ENCODE measurements at places on chromosomes 5 and 9. TPM values are rescaled to one million over a fixed set of nuclear protein-coding genes. Genes with fewer than 3 reads are reported as not detected.

DNA sequence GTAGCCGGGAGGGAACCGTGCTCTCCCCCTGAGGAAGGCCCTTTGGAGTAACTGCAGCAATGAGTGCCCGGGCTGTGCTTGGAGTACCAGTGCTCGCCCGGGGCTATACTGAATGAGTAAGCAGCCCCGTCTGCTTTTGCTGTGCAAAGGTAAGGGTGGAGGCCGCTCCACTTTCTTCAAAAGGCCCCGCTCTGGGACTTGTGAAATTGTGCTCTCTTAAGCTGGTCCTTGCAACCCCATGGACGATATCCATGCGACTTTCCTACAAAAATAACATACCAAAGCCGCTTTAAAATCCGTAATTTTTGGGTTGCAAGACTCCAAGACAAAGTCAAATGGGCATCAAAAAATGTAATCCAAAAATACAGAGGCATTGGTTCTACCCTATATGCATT lies 578 bp upstream of the TNFAIP8 start:
- H3K27me3 ChIP-seq, result no peaks in the 10 kb centered on the region
- H3K4me1 ChIP-seq, result peaks cover 35% of the 10 kb centered on the region
- no peaks in the 10 kb centered on the region for H3K36me3 ChIP-seq
- DNase-seq, result peak; percentile 52

DNA sequence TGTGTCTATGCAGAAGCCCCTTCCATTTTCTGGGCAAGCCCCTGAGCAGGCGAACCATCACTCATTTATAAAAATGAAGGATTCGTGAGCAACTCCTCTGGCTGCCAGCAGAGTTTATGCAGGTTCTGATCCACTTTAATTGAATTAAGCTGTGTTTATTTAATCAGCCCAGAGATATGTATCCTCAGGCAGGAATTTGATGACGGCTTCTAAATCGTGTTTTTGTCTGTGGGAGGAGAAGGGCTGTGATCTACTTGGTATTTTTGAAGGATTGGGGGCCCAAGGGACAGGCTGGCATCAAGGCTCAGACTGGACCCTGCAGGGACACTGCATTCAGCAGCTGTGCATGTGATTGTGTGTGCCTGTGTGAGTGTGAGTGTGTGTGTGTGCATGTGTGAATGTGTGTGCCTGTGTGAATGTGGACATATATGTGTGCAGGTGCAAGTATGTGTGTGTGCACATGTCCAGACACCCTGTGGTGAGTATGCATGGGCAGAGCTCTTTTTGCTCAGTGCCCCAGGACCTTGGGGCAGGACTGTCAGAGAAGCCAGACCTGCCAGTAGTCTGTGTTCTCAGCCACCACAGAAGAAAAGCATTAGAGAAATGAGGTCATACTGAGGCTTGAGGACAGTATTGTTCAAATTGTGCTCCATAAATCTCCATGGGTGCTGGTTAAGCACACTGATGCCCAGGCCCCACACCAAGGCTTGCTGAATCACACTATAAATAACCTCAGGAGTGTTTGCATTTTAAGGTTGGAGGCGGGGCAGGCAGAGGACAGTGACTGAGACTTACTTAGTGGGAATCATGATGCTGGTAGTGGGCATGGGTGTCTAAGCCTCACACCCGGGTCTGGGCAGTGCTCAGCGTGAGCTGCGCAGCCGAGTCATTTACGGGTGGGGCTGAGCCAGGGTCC lies 164.0 kb downstream of the CARTPT start:
- DNase-seq, result no peak
- no peak overlapping the region for H3K4me3 ChIP-seq
- no peak overlapping the region for H3K27ac ChIP-seq

- H3K36me3 ChIP-seq, result peaks cover 5% of the 10 kb centered on the region
- H3K27ac ChIP-seq, result no peak overlapping the region
- DNase-seq, result no peak
Measured at GRCh38 chr5:177230660-177231059, 72.9 kb downstream of the RAB24 start.

DNA sequence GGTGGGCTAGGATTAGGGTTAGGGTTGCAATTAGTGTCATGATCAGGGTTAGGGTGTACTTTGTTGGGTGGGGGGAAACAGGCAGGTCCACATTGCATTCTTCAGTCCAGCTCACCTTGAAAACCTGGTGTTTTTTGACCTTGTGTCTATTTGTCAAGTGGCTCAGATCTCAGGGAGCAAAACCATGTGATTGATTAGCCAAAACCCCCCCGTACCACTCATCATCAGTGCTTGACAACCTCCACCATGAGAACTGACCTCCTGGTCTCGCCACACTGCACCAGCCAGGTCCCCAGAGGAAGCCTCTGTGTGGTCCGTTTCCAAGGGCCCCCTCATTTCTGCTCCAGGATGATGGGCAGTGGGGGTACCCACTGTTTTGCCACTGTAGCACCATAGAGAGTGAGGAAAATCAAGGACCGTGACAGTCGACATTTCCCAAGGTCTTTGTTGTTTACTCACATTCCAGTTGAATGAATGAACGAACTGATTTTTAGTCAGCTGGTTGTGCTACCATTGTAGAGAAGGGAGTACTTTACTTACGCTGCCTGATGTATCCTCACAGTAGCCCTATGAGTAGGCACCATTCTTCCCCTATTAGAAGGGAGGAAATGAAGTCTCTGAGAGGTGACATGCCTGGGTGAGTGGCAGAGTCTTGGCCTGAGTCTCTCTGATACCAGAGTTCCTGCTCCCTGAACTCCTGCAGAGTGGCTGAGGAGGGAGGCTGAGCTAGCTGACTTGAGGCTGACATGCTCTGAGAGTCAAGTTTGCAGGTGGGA lies 84.8 kb downstream of the RAD23B start:
- H3K4me1 ChIP-seq, result no peaks in the 10 kb centered on the region
- no peaks in the 10 kb centered on the region for H3K27me3 ChIP-seq
- no peak for DNase-seq
- H3K27ac ChIP-seq, result no peak overlapping the region
- no peak overlapping the region for H3K4me3 ChIP-seq
- no peaks in the 10 kb centered on the region for H3K36me3 ChIP-seq

Gene PHPT1
- 69.8 TPM for total RNA-seq

GRCh38 chr5:32709750-32710549 lies 1.2 kb upstream of the NPR3 start:
- H3K27ac ChIP-seq, result no peak overlapping the region
- H3K4me3 ChIP-seq, result peak overlapping the region; percentile 36
- H3K36me3 ChIP-seq, result no peaks in the 10 kb centered on the region
- DNase-seq, result peak; percentile 35

- no peak overlapping the region for H3K27ac ChIP-seq
- H3K36me3 ChIP-seq, result peaks cover 4% of the 10 kb centered on the region
- no peak overlapping the region for H3K4me3 ChIP-seq
- no peaks in the 10 kb centered on the region for H3K4me1 ChIP-seq
- no peaks in the 10 kb centered on the region for H3K27me3 ChIP-seq
Measured at GRCh38 chr9:112705768-112706427, 12.0 kb downstream of the INIP start.

Gene C5orf58
- total RNA-seq, result not detected

DNA sequence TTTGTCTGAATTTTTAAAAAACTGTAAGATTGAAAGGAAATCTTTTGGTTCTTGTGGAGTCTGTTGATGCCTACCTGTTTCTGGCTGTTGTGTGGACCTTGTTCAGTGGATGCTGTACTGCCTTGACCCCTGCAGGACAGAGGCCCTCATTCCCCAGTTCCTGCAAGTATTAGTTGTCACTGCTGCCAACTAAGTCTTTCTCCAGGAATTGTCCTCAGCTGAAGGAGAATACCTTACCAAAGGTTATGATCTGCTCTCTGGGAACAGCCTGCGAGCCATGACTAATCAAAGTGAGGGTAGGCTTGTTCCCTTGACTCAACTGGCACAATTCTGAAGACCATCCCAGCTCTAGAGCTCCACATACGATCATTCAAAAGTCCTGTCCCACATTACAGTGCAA lies 145.3 kb upstream of the FST start:
- no peaks in the 10 kb centered on the region for H3K27me3 ChIP-seq
- DNase-seq, result no peak
- H3K4me1 ChIP-seq, result no peaks in the 10 kb centered on the region
- H3K36me3 ChIP-seq, result no peaks in the 10 kb centered on the region
- H3K4me3 ChIP-seq, result no peak overlapping the region
- no peak overlapping the region for H3K27ac ChIP-seq

Gene GADD45G
- 3.2 TPM for total RNA-seq

- no peak overlapping the region for H3K4me3 ChIP-seq
- no peak for DNase-seq
Measured at GRCh38 chr5:136730426-136730825, 365.1 kb upstream of the TRPC7 start.

- H3K4me3 ChIP-seq, result no peak overlapping the region
- no peaks in the 10 kb centered on the region for H3K27me3 ChIP-seq
- no peaks in the 10 kb centered on the region for H3K4me1 ChIP-seq
- no peak overlapping the region for H3K27ac ChIP-seq
Measured at GRCh38 chr5:64437496-64437895, 68.3 kb upstream of the RGS7BP start.

Gene SUSD3
- 1.2 TPM for total RNA-seq

DNA sequence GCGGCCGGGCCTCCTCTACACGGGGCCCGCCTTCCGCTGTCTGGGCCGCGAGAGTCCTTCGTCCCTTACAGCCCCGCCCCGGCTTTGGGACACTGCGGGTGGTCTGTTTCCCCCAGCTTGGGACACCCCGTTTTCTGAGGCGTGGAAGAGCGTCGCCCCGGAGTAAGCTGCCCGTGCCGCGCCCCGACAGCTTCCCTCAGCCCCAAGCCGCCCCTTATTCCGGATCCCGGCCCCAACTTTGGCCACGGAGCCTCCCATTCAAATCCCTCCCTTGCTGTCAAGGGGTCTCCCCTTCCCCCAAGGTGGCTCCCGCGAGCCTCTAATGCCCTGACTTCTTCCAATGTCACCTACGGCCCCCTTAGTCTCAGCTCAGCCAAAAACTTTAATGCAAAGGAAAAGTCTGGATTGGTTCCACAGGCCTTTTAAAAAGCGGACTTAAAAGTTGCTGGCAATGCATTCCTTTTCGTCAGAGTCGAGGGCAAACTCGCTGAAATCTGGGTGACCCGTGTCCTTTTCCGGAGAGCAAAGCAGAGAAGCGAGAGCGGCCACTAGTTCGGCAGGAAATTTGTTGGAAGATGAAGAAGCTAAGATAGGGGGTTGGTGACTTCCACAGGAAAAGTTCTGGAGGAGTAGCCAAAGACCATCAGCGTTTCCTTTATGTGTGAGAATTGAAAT lies 19.8 kb downstream of the EXOSC2 start:
- H3K36me3 ChIP-seq, result no peaks in the 10 kb centered on the region
- peaks cover 19% of the 10 kb centered on the region for H3K4me1 ChIP-seq
- H3K27me3 ChIP-seq, result no peaks in the 10 kb centered on the region
- H3K4me3 ChIP-seq, result peak overlapping the region; percentile 73

- DNase-seq, result no peak
- H3K36me3 ChIP-seq, result peaks cover 29% of the 10 kb centered on the region
- no peak overlapping the region for H3K27ac ChIP-seq
- H3K4me1 ChIP-seq, result no peaks in the 10 kb centered on the region
- no peak overlapping the region for H3K4me3 ChIP-seq
Measured at GRCh38 chr5:94661086-94661485, 42.6 kb downstream of the SLF1 start.

GRCh38 chr5:1826235-1826980 lies 25.2 kb downstream of the NDUFS6 start:
- no peaks in the 10 kb centered on the region for H3K27me3 ChIP-seq
- no peak for DNase-seq
- no peak overlapping the region for H3K27ac ChIP-seq
- no peaks in the 10 kb centered on the region for H3K4me1 ChIP-seq

DNA sequence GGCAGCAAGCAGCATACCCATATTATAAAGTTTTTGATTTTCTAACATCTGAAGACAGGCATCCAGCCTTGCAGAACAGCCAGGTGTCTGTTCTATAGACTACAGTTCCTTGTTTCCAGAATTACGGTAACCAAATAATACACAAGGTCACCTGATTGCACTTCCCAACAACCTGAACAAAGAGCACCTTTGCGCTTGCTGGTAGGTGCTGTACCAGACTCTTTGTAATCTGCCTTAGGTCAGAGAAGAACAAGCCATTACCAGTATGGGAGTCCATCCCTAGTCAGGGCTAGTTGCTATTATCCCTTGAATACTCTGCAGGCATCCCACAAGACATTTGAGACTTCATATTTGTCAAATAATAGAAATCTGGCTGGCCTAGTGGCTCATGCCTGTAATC lies 256.2 kb downstream of the ARRDC3 start:
- no peaks in the 10 kb centered on the region for H3K27me3 ChIP-seq
- H3K36me3 ChIP-seq, result no peaks in the 10 kb centered on the region
- no peak overlapping the region for H3K4me3 ChIP-seq
- H3K4me1 ChIP-seq, result no peaks in the 10 kb centered on the region
- no peak for DNase-seq

- no peak for DNase-seq
- H3K27me3 ChIP-seq, result peaks cover 4% of the 10 kb centered on the region
- no peak overlapping the region for H3K27ac ChIP-seq
- no peaks in the 10 kb centered on the region for H3K36me3 ChIP-seq
- no peak overlapping the region for H3K4me3 ChIP-seq
- H3K4me1 ChIP-seq, result no peaks in the 10 kb centered on the region
Measured at GRCh38 chr5:500491-500890, 23.8 kb downstream of the SLC9A3 start.

All from natural killer cell (primary cell).